ENCODE measurements at places on chromosomes 5 and 9. TPM values are rescaled to one million over a fixed set of nuclear protein-coding genes. Genes with fewer than 3 reads are reported as not detected.

Gene LHX3
- total RNA-seq = not detected

Gene PTGS1
- 6.9 TPM for total RNA-seq

Gene TPPP
- total RNA-seq = 10.3 TPM

Gene LRRTM2
- total RNA-seq = 0.16 TPM

DNA sequence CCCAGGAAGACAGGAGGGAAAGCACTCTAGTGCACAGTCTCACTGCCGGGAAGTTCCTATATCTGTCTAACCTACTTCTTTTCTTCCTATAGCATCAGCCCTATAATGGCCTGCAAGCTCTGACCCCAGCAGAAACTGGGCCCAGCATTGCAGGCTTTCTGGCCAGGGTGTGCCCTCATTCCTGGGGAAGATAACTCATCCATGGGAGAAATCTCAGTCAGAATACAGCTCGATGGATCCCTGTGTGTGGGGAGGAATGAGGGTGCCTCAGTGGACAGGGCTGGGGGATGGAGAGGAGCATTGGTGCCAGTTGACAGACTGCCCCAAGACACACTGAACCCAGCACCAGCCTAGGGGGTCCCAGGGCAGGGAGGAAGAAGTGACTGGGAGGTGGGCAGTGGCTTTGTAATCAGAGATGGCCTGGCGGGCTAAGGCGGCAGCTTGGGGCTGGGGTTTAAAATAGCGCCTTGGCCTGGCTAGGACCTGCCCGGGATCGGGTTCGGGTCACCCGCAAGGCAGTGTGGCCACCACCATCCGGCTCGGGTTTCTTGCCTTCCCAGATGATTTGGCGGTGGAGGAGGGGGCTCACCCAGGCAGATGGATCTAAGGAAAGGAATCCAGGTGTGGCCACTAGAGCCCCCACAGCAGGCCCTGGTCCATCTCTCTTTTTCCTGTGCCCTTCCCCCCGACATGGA is 7.6 kb upstream of the CXXC5 start:
- no peaks in the 10 kb centered on the region for H3K27me3 ChIP-seq
- H3K4me3 ChIP-seq = no peak overlapping the region
- H3K27ac ChIP-seq = no peak overlapping the region
- H3K36me3 ChIP-seq = no peaks in the 10 kb centered on the region

- H3K4me3 ChIP-seq = no peak overlapping the region
- no peaks in the 10 kb centered on the region for H3K27me3 ChIP-seq
- H3K27ac ChIP-seq = no peak overlapping the region
- no peak for DNase-seq
Measured at GRCh38 chr9:12851341-12852090, 76.7 kb downstream of the LURAP1L start.
